ENCODE measurements at places on chromosomes 2 and 18. TPM values are rescaled to one million over a fixed set of nuclear protein-coding genes. Genes with fewer than 3 reads are reported as not detected.

The PTPN2 gene
- polyA plus RNA-seq, result 18.9 TPM

The DSG3 gene
- polyA plus RNA-seq, result 305 TPM

The SLC38A11 gene
- 0.21 TPM for polyA plus RNA-seq

The FKBP1B gene
- 6.7 TPM for polyA plus RNA-seq

The FBXO15 gene
- 0.16 TPM for polyA plus RNA-seq
